ENCODE measurements at places on chromosomes 4 and X. TPM values are rescaled to one million over a fixed set of nuclear protein-coding genes. Genes with fewer than 3 reads are reported as not detected.

GAGE12J gene
- not detected for total RNA-seq

NXT2 gene
- 14.9 TPM for total RNA-seq

EXOC1L gene
- total RNA-seq: not detected

PLXNB3 gene
- 1.7 TPM for total RNA-seq

HSFX2 gene
- 0.17 TPM for total RNA-seq

LRCH2 gene
- total RNA-seq: not detected

TBC1D1 gene
- 68.7 TPM for total RNA-seq

MAGEC1 gene
- not detected for total RNA-seq

MCF2 gene
- total RNA-seq: 0.37 TPM

GSTCD gene
- total RNA-seq: 14.7 TPM

KLHL13 gene
- total RNA-seq: 1.6 TPM

MAGEA1 gene
- not detected for total RNA-seq

FREM3 gene
- not detected for total RNA-seq

TEX11 gene
- total RNA-seq: 0.22 TPM

SORBS2 gene
- not detected for total RNA-seq

RPA4 gene
- 0.86 TPM for total RNA-seq

LANCL3 gene
- 0.02 TPM for total RNA-seq

Measured in activated T-cell treated with anti-CD3 and anti-CD28 coated beads, Interleukin-2, amount 50 U/mL, for 72 hours (primary cell).